ENCODE measurements at places on chromosomes 4 and X.

- DNase-seq: no peak
Observed at GRCh38 chr4:823176-823760, 2.7 kb downstream of the CPLX1 start.

- no peak for DNase-seq
Observed at GRCh38 chr4:1887052-1887451, 15.9 kb downstream of the NSD2 start.

DNA sequence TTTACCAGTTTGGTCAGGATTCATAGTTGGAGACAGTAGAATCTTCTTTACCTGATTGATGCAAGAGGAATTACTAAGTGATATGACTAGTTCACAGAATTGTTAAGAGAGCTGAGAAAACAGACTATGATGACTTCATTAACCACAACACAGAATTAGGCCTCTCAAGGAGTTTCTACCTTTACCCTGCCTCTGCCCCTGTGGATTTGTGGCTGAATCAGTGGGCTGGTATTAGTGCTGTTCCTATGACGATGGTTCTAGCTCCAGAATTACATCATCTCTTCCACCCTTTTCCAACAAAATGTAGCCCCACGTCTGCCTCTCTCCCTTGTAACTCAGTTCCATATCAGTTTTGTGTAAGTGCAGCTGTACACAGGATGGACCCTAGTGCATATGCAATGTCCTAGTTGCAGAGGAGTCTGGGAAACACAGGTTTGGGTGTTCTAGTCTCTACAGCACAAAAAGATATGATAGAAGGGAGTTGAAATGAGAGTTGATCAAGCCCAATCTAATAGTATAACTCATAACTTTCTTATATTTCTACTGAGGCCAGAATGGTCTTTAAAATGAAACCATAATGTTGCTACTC, 99.3 kb downstream of the ANXA5 start:
- DNase-seq: no peak

DNA sequence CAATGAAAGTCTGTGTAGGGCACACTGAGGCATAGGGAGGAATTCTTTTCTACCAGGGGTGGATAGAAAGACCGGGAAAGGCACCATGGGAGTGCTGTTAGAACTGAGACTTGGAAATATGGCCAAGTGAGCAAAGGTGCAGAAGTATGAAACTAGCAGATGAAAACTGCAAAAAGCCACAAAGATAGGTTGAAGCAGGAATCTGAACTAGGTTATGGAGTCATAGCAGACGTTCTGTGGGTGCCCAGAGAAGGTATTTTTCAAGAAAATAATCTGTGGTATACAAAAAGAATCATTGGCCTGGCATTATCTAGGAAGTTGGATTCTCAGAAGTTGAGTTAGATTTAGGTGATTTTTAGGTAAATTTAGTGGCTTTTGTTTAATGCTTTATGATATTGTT, 48.5 kb downstream of the SMAD1 start:
- DNase-seq: no peak

- DNase-seq: no peak
Observed at GRCh38 chrX:39907964-39908661, 189.6 kb downstream of the BCOR start.

- DNase-seq: no peak
Observed at GRCh38 chrX:10017872-10018271, 50.7 kb downstream of the CLDN34 start.

DNA sequence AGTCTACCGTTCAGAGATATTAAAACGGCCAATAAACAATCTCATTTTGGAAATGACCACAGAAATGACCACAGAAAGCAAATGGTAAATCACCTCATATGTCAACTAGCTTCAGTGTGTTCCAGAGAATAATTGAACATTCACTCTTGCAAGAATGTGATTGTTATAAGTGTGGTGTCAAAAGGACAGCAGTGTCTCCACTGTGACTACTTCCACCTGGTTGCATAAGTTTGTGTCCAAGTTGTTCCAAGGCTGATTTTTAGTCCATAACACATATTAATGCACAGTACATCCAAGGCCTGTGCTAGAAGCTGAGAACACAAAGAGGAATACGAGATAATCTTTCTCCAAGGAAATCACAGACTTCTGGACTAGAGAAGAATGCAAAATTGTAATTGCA, 37.4 kb upstream of the RNF150 start:
- DNase-seq: no peak

- DNase-seq: no peak
Observed at GRCh38 chr4:161285461-161285860, 878.3 kb downstream of the FSTL5 start.

DNA sequence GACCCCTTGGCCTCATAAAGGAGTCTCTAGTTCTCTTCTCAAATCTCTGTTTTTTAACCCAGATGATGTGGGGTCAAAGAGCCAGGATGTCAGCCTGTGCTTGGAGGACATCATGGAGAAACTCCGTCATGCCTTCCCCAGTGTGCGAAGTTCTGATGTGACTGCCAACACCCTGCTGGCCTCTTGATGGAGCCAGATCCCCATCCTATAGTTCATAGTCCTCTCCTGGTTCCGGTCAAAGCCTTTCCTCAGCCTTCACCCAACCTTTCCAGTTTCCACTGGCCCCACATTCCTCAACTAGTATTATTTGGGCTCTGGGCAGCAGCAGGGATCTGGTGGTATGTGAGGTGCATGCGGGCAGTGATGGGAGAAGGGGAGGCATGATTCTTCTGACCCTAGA, 30.7 kb downstream of the TAF7L start:
- no peak for DNase-seq

DNA sequence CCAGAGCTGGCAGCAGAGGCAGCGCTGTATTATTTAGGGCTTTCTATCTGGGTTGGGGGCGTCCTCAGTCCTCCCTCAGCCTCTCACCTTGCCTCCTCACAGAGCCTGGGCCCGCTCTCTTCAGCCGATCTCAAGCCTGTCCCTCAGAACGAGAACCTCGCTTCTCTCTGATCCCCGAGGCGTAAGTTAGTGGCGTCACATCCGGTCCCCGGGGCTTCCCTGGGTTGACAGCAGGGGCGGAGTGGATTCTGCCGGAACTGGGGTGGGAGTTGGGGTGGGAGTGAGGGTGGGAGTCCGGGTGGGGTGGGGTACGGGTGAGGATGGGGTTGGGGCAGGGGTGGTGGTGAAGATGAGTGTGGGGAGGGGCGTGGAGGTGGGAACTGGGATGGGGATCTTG, at the start of gene MAGEA10:
MAGEA10 (minus strand) TSS at position 190 of the 397 bp plus-strand sequence. CDS start 2,957 bp downstream, outside the sequence.
- no peak for DNase-seq

DNA sequence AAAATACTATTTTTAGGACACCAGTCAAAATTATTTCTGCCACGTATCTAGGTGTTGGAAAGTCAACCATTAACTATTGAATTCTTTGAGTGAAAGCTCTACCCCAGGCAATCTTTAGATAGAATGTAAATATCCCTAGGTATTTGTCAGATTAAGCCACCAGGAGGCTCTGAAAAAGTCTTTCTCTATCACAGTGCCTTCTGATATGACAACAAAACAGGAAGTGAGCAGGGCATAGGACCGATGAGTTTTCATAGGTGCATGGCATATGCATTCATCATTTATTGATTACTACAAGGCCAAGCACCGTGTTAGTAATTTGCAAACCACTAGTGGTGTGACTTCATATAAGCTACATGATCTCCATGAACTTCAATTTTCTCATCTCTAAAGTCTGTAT, 333.6 kb upstream of the F9 start:
- no peak for DNase-seq

DNA sequence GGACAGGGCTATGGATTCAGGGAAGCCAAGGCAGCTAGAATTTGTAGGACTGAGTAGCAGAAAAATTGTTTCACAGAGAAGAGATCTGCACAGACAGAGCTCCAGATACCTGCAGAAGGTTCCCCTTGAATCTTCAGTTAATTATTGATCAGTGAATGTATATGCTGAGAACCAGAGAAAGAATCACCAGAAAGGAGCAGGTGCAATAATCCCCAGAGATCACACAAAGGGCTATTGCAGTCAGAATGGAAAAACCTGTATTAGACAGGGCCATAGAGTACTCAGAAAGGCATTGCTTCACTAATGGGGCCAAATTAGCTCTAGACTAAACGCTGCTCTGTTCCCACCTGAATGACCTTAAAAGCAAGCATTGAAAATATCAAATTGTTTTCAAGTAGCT, 35.5 kb upstream of the SMAD1 start:
- no peak for DNase-seq

DNA sequence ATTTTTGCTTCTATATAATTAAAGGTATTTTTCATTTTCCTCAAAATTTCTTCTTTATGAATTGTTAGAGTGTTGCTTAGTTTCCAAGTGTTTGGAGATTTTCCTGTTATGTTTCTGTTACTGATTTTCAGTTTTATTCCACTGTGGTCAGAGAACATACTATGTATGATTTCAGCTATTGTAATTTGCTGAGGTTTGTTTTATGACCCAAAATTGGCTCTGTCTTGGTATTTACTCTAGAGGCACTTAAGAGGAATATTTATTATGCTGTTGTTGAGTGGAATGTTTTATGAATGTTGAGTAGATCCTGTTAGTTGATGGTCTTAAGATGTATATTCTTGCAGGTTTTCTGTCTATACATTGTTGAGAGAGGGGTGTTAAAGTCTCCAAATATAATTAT, 263.5 kb downstream of the PABPC4L start:
- no peak for DNase-seq

DNA sequence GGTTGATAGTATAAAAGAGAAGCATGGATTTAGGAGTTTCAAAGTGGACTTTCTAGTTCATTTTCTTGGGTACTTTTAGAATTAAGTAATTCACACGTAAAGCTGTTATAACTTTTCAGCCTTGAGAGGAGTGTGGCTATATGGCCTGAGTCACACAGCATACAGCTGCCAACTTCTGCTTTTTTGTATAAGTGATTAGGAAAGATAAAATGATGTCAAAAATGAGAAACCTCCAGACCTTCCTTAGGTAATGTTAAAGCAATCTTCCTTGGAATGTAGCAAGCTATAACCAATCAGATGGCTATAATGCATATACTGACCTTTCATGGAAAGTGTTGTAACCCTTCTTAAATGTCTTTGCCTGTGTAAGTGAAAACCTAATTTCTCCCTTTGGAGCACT, 39.2 kb downstream of the RAB40AL start:
- DNase-seq: no peak

DNA sequence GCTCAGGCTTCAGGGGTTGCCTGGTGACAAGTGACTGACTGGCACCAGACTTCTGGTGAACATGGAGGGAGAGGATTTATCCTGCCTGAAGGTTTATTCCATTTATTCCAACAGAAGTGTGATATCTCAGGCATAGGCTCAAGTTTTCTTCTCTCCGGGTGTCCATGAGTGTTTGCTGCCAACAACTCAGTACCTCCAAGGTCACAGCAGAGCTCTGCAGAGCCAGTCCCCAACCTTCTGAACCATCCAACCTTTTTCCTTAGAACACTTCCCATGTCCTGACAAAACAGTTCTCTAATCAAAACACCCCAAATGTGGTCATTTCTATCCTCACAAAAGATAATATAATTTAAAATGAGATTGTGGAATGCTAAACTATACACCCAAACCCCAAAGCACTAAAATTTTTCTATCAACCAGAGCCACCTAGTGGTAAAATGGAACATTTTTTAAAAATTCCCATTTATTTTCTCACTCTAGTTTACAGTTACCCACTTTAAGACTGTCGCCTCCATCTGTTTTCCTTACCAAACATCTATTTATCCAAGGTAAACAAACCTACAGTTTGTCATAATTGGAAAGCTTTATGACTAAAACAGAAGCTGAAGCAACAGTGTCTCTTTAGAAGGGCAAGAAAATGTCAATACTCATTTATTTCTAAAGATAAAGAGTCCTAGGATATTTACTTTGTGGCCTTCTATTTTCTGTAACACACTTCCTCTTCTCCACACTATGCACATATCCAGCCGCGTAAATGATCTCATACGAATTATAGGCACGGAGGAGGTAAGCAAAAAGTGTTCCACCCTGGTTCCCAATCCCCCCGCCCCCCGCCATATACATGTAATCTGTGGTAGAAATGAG, 39.5 kb downstream of the TMEM154 start:
- no peak for DNase-seq

GRCh38 chr4:24747234-24747975, 48.0 kb upstream of the SOD3 start:
- DNase-seq: no peak

GRCh38 chrX:65837875-65838549, 170.6 kb downstream of the MSN start:
- DNase-seq: no peak

GRCh38 chr4:61723492-61723891, 523.4 kb downstream of the ADGRL3 start:
- no peak for DNase-seq

DNA sequence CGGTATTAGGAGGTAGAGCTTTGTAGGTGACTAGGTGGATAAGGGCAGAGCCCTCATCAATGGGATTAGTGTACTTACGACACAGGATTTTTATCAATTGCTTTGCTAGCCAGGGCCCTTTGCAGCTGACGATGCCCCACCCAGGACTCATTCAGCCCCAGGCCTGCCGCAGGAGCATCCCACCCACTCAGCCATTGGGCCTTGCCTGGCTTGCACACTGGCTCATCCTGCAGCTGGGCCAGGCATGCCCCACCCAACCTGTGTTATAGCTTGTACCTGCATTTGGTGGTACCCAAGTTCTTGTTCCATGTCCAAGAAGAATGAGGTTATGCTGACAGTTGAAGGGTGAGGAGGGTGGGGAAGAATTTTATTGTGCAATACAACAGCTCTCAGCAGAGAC, 317.5 kb downstream of the PPARGC1A start:
- DNase-seq: no peak

DNA sequence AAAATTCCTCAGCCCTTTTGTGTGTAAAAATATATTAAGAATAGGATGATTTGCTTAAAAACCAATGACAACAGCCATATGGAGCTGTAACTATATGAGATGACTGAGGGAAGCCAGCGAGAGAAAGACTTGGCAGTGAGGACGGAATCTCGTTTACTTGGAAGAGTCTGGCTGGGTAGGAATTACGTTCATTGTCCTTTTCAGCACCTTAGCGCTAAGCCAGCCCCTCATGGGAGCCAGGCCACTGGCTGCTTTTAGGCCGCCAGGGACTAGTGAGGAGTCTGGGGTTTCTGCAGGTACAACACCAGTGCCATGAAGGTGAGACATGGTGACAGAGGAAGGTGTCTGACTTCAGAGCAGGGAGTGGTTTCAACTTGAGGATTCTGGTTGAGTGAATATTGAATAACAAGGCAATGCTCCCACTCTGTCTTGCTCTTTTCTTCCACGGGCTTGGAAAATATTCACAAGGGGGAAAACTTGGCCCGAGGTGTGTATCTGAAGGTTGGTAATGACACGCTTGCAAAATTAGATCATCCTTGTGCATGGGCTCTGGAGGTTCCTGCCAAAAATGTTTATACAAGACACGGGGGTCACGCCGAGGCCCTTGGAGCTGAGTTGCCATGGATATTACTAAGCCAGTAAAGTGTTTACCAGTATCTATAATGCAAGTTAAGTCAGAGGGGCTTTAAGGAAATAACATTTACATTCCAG, 17.4 kb downstream of the KLF3 start:
- DNase-seq: no peak

DNA sequence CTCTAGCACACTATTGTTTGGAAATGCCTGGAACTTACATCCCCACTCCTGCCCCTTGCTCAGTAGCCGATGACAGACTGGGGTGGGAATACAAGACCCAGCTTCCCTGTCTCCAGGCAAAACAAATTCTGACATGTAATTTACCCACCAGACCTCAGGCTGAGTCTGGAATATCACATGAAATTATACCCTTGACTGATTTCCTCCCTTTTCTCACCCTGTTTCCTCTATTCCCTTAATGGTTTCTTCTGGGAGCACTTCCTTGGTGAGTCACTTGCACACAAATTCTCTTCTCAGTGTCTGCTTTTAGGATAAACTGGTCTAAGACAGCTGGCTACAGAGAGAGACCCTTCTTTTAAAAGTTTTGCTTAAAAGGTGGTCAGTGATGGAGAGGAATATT, 65.8 kb upstream of the DIPK2B start:
- no peak for DNase-seq

Data from stimulated activated CD8-positive, alpha-beta memory T cell treated with anti-CD3 and anti-CD28 coated beads, Interleukin-4, amount 100 ng/mL, for 1 hour (primary cell).